Effector CD4-positive, alpha-beta T cell (primary cell): ENCODE measurements at places on chromosomes 5 and 9.

GRCh38 chr9:34246453-34246852, 67.6 kb downstream of the UBAP1 start:
- no peak for DNase-seq

DNA sequence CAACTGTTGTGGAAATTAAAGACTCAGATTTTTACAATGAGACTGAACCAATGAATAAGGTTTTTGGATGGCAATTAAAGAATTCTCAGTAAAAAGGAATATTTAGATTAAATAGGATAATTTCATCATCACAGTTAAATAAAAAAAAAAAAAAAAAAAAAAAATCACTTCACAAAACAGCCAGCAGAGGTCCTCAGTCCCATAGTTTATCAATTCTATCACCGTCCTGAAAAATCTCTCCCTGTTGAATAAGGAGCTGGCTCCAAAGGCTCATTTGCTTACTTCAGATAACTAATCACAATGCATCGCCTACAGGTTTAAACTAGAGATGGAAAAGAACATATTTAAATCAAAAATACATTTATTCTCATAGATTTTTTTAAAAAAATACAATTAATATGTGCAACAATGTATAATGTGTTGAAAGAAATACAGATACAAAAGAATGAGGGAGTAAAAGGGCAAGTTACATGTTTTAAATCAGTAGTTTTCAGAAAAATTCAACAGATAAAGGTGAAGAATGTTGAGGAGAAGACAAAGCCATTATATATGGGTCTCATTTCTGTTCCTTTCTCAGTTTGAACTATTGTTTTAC, 175.8 kb upstream of the CHD1 start:
- DNase-seq: no peak

DNA sequence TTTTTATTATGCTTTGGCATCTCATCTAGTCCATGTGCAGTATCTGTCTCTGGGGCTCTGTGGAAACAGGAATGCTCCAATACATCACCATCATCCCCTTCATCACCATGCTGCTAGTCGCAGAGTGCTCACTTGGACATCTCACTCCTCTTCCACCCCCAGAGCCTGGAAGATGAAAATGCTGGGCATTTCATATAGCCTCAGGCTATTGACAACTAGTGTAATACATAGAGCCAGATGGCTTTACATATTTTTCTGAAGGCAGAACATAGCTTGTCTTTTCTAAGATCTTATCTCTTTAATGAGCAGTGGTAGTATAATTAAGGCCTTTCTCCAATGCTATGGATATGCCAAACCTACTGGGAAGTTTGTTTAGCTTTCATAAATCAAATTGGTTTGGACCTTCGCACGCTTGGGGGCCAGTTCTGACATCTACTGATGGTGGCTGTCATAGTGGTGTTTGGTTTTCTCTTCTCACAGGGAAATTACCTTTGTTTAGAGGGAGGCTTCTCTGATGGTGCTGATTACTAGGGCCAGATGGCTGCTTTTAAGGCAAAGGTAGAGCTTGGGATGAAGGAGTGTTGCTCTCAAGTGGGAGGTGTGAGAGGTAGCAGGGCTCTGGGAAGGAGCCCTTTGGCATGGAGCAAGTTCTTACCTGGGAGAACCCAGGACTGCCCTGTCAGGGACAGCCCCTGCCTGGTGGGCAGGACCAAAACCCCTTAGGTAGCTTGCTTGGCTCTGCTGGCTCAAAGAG, 63.1 kb upstream of the CXCL14 start:
- no peak for DNase-seq

GRCh38 chr5:10451137-10451824, 9.6 kb downstream of the ROPN1L start:
- no peak for DNase-seq

- DNase-seq: no peak
These were observed 95.6 kb downstream of the RFK start for GRCh38 chr9:76298521-76299144.

DNA sequence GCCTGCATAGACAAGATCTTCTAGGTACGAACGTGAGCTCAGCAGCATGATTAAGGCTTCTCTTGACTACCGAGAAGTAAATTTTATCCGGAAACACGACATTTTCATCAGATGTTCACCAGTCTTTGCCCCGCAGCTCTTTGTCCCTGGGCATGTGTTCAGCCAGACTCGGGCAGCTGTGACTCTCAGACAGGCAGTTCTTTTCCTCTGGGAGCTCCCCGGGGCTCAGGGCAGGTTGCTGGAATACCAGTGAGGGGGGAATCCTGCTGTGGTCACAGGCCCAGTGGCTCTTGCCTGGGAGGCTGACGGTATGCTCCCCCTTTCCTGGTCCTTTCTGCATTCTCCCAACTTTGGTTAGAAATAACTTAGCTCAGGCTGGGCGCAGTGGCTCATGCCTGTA, 186.1 kb downstream of the GNA14 start:
- no peak for DNase-seq

- no peak for DNase-seq
These were observed 73.6 kb downstream of the ZNF474 start for GRCh38 chr5:122202952-122203351.

GRCh38 chr9:111842313-111842712, 47.6 kb upstream of the SHOC1 start:
- no peak for DNase-seq

DNA sequence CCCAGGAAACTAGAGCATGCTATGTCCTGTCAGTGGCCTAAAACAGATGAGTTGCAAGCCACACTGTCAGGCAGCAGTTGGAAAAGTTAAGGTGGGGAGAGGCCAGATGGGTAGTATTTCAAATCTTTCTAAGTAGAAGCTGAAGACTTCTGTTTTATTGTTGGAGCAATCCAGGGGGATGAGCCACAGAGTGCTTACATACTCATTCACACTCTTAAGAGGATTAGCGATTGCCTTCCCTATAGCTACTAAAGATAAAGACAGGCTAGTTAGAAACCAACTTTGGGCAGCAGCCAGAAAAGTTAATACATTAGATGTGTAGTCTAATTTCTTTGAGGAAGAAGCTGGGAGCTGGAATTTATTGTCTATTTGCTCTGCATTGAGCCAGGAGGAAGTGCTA, 61.7 kb upstream of the ELAVL2 start:
- DNase-seq: no peak

- DNase-seq: no peak
These were observed 4.7 kb downstream of the C5orf46 start for GRCh38 chr5:147901599-147902039.

DNA sequence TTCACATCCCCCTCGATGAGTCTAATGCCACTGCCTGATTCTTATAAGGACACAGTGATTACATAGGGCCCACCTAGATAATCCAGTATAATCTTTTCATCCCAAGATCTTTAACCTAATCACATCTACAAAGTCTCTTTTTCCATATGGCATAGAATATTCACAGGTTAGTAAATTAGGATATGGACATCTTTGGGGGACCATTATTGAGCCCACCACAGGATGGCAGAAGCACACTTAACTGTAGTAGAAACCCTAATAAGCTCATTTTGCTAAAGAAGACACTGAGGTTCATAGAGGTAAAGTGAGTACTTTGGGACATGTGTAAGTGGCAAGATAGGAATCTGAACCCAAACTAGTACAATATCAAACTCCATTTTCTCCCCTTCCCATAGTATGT, 38.9 kb downstream of the ASTN2 start:
- no peak for DNase-seq

- DNase-seq: peak; percentile 35
These were observed 478 bp downstream of the RAB14 start for GRCh38 chr9:121201045-121201737.

GRCh38 chr5:171275841-171276544, 33.1 kb upstream of the TLX3 start:
- DNase-seq: no peak

GRCh38 chr5:17257705-17258273, 40.4 kb downstream of the BASP1 start:
- no peak for DNase-seq
